ENCODE measurements at places on chromosomes 3 and 15. TPM values are rescaled to one million over a fixed set of nuclear protein-coding genes. Genes with fewer than 3 reads are reported as not detected.

The ROPN1B gene
- not detected for total RNA-seq

The RGMA gene
- total RNA-seq, result 0.49 TPM

The PLSCR5 gene
- total RNA-seq, result not detected

The TRH gene
- not detected for total RNA-seq

The FHIT gene
- 120 TPM for total RNA-seq

- H3K27me3 ChIP-seq, result no peaks in the 10 kb centered on the region
- H3K27ac ChIP-seq, result no peak overlapping the region
- H3K36me3 ChIP-seq, result no peaks in the 10 kb centered on the region
- H3K4me1 ChIP-seq, result no peaks in the 10 kb centered on the region
- no peak for DNase-seq
- no peak overlapping the region for H3K4me3 ChIP-seq
These were observed 752.9 kb upstream of the ARPP21 start for GRCh38 chr3:34886443-34886842.

GRCh38 chr3:14943042-14943441 is 4.3 kb upstream of the NR2C2 start:
- H3K27ac ChIP-seq, result no peak overlapping the region
- no peak for DNase-seq
- H3K4me3 ChIP-seq, result no peak overlapping the region
- peaks cover 13% of the 10 kb centered on the region for H3K4me1 ChIP-seq
- no peaks in the 10 kb centered on the region for H3K27me3 ChIP-seq

DNA sequence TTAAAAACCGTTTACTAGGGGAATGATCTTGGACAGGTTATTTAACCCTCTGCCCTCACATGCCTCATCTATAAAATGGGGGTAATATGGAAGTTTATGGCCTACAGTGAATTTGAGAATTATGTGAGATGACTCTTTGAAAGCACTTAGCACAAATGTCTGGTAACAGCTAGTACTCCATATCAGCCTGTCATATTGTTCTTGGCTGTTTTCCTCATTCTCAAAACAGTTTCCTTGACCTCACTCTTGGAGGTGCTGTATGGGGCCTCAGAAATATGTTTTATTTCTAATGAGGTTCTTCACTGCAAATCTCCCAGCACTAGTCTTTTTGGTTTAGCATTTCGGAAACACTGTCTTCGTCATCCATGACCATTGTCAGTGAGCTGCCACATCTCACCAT is 398.2 kb downstream of the FEZF2 start:
- H3K36me3 ChIP-seq, result no peaks in the 10 kb centered on the region
- no peak for DNase-seq

DNA sequence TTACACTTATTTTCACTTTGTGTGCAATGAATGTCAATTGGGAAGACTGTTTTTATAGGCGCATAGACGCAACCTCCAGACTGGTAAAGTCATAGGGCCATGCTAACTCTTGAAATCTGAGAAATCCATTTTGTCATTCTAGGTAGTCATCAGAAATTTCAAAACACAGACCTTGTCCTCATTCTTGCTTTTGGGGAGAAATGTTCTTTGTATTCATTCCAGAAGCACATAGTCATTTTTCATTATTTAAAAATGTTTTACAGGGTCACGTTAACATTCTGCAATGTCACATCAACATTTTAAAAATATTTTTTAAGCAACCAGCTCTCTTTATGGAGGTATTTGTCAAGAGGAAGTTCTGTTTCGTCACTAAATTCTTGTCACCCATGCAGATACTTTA is 898.4 kb downstream of the PDCD6IP start:
- no peak for DNase-seq
- H3K36me3 ChIP-seq, result no peaks in the 10 kb centered on the region
- H3K4me3 ChIP-seq, result no peak overlapping the region
- H3K27me3 ChIP-seq, result no peaks in the 10 kb centered on the region
- H3K4me1 ChIP-seq, result no peaks in the 10 kb centered on the region
- H3K27ac ChIP-seq, result no peak overlapping the region

GRCh38 chr3:47854267-47854666 is 51.3 kb downstream of the DHX30 start:
- H3K27ac ChIP-seq, result no peak overlapping the region
- peaks cover 45% of the 10 kb centered on the region for H3K36me3 ChIP-seq
- no peaks in the 10 kb centered on the region for H3K4me1 ChIP-seq
- DNase-seq, result no peak

DNA sequence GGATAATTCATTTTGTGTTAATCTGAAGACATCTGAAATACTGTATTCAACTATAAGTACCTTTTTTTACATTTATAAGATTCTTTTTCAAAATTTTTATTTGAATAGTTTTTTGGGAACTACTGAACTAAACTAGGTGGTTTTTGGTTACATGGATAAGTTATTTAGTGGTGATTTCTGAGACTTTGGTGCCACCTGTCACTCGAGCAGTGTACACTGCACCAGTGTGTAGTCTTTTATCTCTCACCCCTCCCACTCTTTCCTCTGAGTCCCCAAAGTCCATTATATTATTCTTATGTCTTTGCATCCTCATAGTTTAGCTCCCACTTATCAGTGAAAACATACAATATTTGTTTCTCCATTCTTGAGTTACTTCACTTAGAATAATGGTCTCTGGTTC is 57.6 kb downstream of the CD86 start:
- H3K4me1 ChIP-seq, result no peaks in the 10 kb centered on the region
- no peaks in the 10 kb centered on the region for H3K36me3 ChIP-seq

- no peak overlapping the region for H3K27ac ChIP-seq
- H3K27me3 ChIP-seq, result no peaks in the 10 kb centered on the region
- no peak overlapping the region for H3K4me3 ChIP-seq
- DNase-seq, result no peak
- H3K4me1 ChIP-seq, result no peaks in the 10 kb centered on the region
- H3K36me3 ChIP-seq, result no peaks in the 10 kb centered on the region
These were observed 50.6 kb upstream of the AZI2 start for GRCh38 chr3:28399206-28399605.

- no peaks in the 10 kb centered on the region for H3K4me1 ChIP-seq
- no peak overlapping the region for H3K4me3 ChIP-seq
- peaks cover 37% of the 10 kb centered on the region for H3K36me3 ChIP-seq
- H3K27ac ChIP-seq, result no peak overlapping the region
- no peaks in the 10 kb centered on the region for H3K27me3 ChIP-seq
These were observed 17.7 kb downstream of the CRTAP start for GRCh38 chr3:33131331-33132018.

- no peaks in the 10 kb centered on the region for H3K27me3 ChIP-seq
- no peak overlapping the region for H3K4me3 ChIP-seq
- H3K36me3 ChIP-seq, result no peaks in the 10 kb centered on the region
- no peak overlapping the region for H3K27ac ChIP-seq
- DNase-seq, result no peak
These were observed 73.8 kb upstream of the HEG1 start for GRCh38 chr3:125129512-125129997.
